Lung microvascular endothelial cell (primary cell): ENCODE measurements at places on chromosomes 2 and 18.

GRCh38 chr2:178800510-178800909 is 6.7 kb downstream of the TTN start:
- no peak for DNase-seq

GRCh38 chr2:149857344-149857743 is 269.8 kb upstream of the MMADHC start:
- no peak for DNase-seq

DNA sequence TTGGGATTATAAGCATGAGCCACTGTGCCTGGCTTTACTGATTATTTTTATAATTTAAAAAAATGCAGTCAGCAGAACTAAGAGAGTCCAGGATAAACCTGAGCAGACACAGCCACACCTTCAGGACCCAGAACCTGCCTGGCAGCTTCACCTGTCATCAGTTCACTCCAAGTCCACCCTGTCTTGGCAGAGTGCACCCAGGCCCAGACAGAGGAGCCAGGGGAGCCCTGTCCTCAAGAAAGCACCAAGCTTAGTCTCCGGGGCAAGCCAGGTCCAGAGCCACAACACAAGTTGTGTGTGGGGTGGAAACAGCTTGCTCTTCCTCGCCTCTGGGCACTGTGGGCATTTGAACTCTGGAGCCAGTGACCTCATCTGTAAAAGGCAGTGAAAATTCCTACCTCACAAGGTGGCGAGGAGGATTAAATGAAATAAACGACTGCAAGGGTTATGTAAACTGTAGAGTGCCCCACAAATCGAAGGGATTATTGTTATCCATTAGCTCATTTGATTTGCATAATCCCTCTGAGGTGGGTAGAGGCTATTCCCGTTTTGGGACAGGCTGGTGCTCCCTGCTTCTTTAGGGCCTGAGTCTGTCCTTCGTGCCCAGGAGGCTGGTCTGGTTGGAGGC is 24.7 kb downstream of the MYCN start:
- DNase-seq: no peak

DNA sequence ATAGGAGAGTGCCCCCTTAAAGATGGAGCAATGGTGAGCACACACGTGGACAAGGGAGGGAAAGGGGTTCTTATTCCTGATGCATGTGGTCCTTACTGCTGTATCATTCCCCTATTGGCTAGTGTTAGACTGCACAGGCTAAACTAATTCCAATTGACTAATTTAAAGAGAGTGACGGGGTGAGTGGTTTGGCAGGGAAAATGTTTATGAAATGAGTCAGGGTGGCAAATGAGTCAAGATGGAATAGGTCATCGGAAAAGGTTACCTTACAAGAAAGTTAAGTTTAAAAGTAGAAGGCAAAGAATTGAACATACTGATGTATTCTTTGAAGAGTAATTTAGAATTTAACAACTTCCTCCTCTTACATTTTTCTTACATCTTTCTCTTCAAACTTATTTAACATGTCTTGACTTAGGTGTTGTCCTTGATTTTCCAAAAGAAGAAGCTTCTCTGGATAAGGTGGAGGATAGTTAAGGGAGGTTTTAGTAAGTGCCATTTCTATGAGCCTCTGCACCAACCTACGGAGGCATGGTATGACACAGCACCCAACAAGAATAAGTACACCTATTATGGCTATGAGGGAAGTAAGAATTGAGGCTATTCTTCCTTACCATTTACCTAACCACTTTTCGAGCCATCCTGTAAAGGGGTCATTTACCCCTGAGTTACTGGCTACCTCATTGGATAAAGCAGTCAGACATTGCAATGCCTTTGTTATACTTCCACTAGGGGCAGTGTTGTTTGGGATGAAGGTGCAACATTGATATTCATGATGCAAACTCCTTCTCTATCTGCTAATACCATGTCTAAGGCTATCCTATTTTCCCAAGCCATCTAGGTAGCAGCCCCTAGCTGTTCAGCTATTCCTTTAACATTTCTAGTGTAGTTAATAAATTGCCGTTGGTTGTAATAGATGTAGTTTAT is 1345.8 kb upstream of the LRRTM1 start:
- DNase-seq: no peak

GRCh38 chr18:24388957-24389356 is 8.7 kb downstream of the OSBPL1A start:
- DNase-seq: no peak

DNA sequence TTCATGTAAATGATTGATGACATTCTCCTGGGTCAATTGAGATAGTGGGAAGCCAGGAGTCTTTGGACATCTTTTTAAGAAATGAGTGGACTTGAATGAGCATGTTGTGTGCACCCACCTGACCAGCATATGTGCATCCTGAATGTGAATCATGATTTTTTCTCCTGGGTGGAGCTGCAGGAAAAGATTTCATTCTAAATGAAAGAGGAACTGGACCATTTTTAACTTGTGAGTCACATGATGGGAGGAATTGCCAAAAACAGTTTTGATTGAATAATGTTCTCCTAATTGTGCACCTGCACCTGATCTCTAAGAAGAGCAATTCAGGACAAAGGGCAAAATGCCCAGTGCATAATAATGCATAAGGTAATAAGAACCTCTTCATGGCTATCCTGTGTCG is 32.3 kb downstream of the COPS8 start:
- DNase-seq: no peak

GRCh38 chr2:28632791-28633190 is 118.8 kb upstream of the PPP1CB start:
- no peak for DNase-seq

GRCh38 chr2:129847043-129847442 is 132.4 kb upstream of the RAB6C start:
- no peak for DNase-seq

- DNase-seq: peak; percentile 58
These were observed 784.1 kb upstream of the FANCL start for GRCh38 chr2:59025157-59025757.

DNA sequence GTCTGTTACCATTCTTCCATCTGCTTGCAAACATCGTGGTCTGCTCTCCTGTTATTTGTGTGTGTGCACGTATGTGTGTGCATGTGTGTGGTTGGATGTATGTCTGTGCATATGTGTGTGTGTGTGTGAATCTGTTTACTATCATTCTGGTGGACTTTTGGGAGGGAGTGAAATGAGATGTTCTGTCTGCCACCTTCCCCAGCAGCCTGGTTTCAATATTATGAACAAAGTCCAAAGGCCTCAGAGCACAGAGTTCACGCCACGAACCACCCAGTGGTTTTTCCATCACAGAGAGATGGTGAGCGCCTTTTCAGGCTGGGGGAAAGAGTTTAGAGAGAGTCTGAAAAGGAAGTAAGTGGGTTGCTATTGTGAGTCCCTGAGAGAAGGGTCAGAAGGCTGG is 67.1 kb upstream of the YWHAQ start:
- DNase-seq: no peak

DNA sequence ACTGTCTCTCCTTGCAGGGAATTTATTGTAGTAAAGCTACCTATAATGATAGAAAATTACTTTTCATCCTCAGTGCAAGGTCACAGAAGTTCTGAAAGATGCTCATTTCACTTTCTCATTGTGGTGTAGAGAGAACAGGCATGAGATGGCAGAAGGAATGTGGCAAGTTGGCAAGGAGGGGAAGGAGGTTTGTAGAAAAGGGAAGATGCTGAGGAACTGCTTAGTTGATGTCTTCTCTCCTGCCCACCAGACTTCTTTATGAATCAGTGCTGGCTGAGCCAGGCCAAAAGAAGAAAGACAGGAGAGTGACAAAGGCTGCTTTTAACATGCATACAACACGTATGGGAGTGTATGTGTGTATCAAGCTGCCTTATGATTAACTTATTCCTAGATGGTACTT is 164.4 kb downstream of the PRPF40A start:
- no peak for DNase-seq

- no peak for DNase-seq
These were observed 109.7 kb downstream of the MBD5 start for GRCh38 chr2:148130581-148130980.

DNA sequence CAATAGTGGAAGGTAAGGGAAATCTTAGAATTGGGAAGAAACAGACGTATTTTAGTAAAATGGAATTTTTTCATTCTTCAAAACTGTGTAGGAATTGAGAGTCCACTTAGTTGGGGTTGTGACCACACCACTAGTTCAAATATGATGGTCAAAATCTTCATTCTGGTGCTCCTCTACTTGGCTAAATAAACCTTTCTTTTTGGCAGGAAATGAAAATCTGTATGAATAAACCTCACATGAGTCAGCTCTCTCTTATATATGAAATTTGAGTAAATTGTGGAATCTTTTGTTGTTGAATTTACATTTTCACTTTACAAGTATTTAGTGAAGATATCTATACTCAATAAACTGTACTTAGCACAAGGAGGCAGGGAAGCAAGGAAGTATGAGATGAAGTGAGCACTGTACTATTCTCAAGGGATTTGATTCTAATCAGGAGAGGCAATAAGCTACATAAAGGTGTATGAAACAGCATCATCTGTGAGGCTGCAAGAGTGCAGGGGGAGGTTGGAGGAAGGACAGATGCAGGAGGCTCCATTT is 20.5 kb downstream of the IL18R1 start:
- no peak for DNase-seq

DNA sequence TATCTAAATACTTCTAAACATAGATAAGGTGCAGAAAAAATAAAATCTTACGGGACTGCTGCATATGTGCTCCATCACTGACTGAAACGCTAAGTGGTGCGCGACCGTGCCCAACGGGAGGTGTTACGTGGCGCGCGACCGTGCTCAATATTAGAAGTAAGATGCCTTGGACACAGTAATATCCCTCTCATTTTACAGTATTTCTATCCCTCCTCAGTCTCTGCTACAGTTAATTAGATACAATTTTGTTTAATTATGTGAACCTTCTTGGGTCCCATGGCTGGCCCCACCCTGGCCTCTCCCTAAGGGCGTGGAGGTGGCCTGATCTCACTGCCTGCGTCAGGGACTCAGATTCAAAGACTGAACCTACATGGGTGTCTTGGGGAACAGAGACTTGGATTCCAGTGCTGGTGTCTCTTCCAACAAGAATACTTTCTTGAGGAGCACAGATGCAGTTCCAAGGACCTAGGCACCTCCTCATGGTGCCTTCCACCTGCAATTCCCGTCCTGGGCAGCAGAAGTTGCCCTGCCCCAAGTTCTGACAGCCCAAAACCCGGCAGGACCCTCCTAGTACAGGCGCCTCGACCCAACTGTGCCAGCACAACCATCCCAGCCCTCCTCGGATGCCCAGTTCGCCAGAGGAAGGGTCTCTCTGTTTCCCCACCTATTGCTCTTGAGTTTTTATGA is 59.2 kb downstream of the PARD6G start:
- no peak for DNase-seq

DNA sequence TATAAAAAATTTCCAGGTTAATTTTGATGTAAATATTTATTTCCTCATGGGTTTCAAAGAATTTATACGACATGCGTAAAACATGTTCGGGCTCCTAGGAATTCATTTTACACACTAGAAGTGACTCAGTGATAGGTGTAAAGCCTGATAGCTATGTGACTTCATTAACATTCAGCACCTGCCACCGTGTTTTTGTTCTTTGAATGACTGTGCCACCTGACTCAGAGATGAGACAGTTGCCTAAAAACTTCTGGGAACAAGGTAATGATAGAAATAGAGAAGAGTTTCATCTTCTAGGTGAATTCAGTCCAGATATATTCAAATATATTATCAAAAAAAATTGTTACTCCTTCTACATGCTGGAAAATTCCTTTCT is 10.0 kb downstream of the IL1R2 start:
- DNase-seq: no peak

DNA sequence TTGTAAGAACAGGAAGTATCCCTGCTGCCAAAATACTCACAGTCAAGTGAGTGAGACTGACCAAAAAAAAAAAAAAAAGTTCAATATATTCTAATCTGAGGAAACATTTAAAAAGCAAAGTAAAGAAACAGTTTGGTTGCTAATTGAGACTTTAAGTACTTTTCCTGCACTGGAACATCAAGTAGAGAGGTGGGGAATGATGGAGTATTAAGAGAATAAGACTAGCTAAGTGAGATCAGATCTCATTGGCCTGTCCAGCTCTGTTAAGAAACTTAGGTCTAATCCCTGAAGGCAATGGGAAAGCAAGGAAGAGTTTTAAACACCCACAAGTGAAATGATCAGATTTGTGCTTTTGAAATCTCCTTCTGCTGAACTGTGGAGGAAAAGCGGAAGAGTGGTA is 27.8 kb upstream of the MAP4K3 start:
- DNase-seq: peak; percentile 16

- DNase-seq: no peak
These were observed 155.7 kb downstream of the MTCL1 start for GRCh38 chr18:8860845-8861642.

DNA sequence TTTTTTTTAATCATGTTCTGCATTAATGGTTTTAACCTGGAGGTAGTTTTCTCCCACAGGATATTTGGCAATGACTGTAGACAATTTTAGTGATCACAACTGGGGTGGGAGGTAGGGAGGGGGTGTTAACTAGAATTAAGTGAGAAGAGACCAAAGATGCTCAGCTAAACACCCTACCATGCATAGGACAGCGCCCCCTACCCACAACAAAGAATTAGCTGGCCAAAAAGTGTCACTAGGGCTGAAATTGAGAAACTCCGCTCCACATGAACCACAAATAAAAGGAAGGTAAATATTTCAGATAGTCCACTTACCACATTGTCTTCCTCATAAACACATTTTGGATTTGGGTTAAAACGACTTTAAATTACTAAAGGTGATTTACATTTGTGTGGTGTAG is 942.6 kb downstream of the SUCLG1 start:
- no peak for DNase-seq

DNA sequence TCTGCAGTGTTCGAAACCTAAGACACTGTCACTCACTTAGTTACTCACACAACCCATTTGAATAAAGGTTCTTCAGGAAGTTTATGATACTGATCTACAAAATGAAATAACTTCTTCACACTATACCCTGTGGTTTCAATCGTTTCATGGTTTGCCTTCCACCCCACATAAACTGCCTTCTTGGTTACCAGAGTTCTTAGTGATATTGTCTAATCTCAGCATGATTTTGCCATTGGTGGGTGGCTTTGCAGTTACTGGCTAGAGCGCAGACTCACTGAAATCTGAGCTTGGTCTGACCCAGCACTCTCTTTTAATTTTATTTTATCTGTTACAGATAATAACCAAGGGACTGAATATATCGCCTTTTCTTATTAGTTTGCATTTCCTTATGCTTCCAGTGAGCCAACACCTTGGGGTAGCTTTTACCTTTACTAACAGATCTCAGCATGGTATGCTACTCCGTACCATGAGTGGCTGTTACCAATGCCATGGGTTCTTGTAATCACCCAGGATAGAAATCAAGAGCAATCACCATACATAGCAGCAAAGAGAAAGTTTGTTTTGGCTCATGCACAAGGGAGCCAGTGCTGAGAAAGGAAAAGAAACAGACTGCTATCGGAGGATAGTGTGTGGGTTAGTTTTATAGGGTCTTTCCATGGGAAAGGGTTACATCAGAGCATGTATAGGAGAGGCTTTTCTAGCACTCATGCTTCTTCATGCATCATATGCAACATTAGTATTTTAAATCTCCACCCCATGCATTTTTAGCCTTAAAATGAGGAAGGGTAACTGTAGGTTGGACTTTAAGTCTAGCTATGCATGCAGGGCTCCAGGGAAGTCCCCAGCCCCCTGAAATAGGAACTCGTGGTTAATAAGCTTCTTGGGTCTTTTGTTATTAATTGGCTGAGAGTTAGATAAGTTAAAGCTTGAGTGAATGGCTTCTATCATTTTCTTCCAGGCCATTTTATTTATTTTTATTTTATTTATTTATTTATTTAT is 33.3 kb downstream of the ANXA4 start:
- DNase-seq: no peak
